LHCN-M2 (cell line): ENCODE measurements at places on chromosomes 5 and 9. TPM values are rescaled to one million over a fixed set of nuclear protein-coding genes. Genes with fewer than 3 reads are reported as not detected.

Gene CYSRT1
- 4.1 and 4.4 TPM in 2 replicates for total RNA-seq

Gene IFNB1
- total RNA-seq = not detected in 2 replicates

Gene IL13
- not detected in 2 replicates for total RNA-seq

Gene GFI1B
- total RNA-seq = 0.06 TPM in 1 of 2 replicates, not detected in the other

Gene SLC4A9
- total RNA-seq = not detected in 2 replicates

Gene CCL27
- total RNA-seq = not detected in 2 replicates

Gene S100Z
- total RNA-seq = not detected in 2 replicates

Gene PSD2
- total RNA-seq = not detected in 2 replicates

Gene PCDHA8
- total RNA-seq = not detected in 2 replicates

Gene PCDHB11
- 0.77 and 1.5 TPM in 2 replicates for total RNA-seq

Gene GCNT1
- total RNA-seq = 15.4 and 18.7 TPM in 2 replicates

Gene GNPDA1
- total RNA-seq = 53.5 and 113 TPM in 2 replicates

Gene C5orf52
- total RNA-seq = not detected in 2 replicates

Gene KCNV2
- total RNA-seq = not detected in 2 replicates
